CD14-positive monocyte (primary cell): ENCODE measurements at places on chromosomes 4 and X. TPM values are rescaled to one million over a fixed set of nuclear protein-coding genes. Genes with fewer than 3 reads are reported as not detected.
A peak's percentile ranks its signal among the peaks of the same experiment; 100 is the strongest.

GRCh38 chr4:139153411-139154133, 23.4 kb downstream of the ELF2 start:
- no peaks in the 10 kb centered on the region for H3K4me1 ChIP-seq
- no peak for DNase-seq
- H3K4me3 ChIP-seq: no peak overlapping the region
- H3K27ac ChIP-seq: no peak overlapping the region

- H3K27me3 ChIP-seq: no peaks in the 10 kb centered on the region
- H3K27ac ChIP-seq: no peak overlapping the region
- DNase-seq: no peak
These were observed 201.0 kb downstream of the MAB21L2 start for GRCh38 chr4:150782921-150783320.

DNA sequence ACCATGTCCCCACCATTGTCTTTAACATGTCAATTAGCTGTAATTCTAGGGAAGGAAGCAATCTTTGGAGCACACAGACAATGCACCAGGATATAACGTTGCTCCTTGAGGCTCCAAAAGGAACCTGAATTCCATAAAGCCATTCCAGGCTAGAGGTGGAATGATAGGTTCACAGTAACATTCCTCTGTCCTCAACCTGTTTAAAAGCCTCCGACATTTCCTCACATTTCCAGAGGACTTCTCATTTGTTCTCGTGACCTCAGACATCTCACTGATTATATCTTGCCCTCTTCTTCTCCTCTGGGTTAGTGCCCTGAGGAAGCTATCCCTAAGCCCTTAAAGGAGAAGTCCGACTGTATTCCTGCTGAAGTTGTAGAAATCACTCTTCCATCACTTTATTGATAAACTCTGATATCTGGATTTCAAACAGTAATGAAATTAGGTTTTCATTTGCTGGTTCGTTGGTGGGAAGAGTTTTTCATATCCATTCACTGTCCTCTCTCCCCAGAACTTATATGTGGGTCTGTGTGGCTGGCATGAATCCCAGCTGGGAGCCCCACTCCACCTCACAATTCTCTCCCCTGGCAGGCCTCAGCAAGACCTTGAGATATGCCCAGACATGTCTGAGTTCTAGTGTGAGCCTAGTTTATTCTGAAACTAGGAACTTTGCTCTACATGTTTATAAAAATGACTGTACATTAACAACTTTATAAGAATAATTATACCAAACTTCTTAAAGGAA, 44.2 kb upstream of the PRSS12 start:
- H3K27ac ChIP-seq: no peak overlapping the region
- DNase-seq: no peak
- H3K36me3 ChIP-seq: no peaks in the 10 kb centered on the region
- H3K4me1 ChIP-seq: no peaks in the 10 kb centered on the region
- no peak overlapping the region for H3K4me3 ChIP-seq

GRCh38 chr4:162274354-162274753, 110.6 kb upstream of the FSTL5 start:
- peak; percentile 41 for DNase-seq
- no peaks in the 10 kb centered on the region for H3K4me1 ChIP-seq
- no peaks in the 10 kb centered on the region for H3K36me3 ChIP-seq
- no peaks in the 10 kb centered on the region for H3K27me3 ChIP-seq
- no peak overlapping the region for H3K27ac ChIP-seq

DNA sequence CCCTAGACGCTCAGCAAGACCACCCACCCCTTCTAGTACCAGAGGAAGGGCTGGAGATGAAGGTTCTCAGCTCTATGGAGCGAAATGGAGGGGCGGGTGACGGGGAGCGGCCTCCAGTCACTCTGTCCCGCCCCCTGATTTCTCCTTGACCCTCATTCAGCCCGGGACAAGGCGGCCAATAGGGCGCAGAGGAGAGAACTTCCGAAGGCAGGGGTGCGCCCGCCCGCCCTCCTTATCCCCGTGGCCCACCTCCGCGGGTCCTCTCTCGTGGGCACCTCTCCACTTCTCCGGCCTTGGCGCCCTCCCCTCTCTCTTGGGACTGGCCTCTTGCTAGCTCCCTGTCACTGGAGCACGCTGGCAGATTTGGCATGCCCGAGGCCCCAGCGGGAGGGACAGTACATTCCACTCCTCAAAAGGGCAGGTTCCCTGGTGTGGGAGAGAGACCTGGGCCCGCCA, 1.1 kb upstream of the SEPTIN6 start:
- H3K4me1 ChIP-seq: peaks cover 27% of the 10 kb centered on the region
- H3K4me3 ChIP-seq: peak overlapping the region; percentile 88
- no peak for DNase-seq
- no peaks in the 10 kb centered on the region for H3K36me3 ChIP-seq

DNA sequence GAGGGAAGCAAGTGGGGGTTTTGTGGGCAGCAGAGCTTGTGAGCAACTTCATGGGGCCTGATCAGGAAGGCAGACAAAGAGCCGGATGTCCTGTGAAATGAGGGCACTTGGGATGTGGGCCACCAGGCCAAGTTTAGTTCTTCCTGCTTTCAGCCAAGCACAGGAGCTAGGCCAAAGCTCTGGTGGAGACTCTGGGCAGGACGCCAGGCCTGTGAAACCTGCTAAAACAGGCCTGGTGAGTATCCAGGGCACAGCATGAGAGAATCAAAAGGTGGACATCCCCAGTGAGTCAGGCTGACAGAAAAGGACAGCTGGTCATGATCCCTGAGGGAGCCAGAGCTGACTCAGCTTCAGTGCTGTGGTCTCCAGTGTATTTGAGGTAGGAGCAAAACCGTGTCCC, 95.7 kb downstream of the NPNT start:
- no peaks in the 10 kb centered on the region for H3K27me3 ChIP-seq
- no peaks in the 10 kb centered on the region for H3K4me1 ChIP-seq
- no peak overlapping the region for H3K4me3 ChIP-seq
- H3K36me3 ChIP-seq: no peaks in the 10 kb centered on the region

DNA sequence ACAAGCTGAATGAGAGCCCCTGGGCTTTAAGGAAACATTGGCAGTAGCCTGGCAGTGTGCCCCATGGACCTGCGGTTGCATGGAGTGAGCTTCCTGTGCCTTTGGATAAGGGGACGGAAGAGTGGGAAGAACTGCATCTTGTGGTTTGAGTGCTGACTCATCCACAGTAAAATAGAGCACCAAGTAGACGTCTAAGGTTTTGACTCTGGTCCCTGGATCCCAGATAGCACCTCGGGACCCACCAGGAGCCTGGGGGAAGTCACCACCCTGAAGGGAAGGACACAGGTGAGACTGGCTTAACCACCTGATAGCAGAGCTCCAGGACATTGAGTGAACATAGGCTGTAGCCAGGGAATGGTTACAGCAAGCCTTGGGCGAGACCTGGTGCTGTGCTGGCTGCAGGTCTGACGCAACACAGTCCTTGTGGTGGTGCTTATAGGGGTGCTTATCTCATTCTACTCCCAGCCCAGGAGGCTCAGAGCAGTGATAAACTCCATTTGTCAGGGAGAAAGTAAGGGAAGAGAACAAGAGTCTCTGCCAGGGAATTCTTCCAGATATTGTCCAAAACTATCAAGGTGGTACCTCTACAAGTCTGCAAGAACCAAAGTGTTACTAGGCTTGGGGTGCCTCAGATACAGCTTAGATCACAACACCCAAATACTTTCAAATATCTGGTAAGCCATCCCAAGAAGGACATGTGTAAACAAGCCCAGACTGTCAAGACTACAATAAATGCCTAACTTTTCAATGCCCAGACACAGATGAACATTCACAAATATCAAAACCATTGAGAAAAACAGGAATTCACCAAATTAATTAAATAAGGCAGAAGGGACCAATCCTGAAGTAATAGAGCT, 123.6 kb upstream of the TET2 start:
- H3K27me3 ChIP-seq: no peaks in the 10 kb centered on the region
- peaks cover 14% of the 10 kb centered on the region for H3K4me1 ChIP-seq
- H3K36me3 ChIP-seq: no peaks in the 10 kb centered on the region
- H3K4me3 ChIP-seq: peak overlapping the region; percentile 40
- peak; percentile 7 for DNase-seq

DNA sequence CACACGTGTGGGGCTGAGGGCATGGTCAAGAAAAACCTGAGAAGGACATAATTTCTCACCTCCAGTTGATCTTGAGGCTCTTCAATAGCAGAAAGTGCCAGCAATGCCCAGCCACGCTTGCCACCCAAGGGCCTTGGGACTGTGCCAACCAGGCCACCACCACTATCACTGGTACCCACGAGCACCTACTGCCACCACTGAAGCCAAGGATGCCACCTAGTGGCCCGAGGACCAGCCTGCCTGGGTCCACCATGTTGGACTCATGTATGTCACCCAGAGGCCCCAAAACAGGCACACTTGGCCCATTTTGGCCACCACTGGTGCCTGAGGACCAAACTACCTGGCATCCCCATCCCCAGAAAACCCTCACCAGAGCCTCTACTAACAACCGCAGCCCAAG, 191.8 kb downstream of the ADAM29 start:
- H3K4me3 ChIP-seq: no peak overlapping the region
- no peaks in the 10 kb centered on the region for H3K36me3 ChIP-seq
- no peaks in the 10 kb centered on the region for H3K4me1 ChIP-seq
- no peak for DNase-seq

DNA sequence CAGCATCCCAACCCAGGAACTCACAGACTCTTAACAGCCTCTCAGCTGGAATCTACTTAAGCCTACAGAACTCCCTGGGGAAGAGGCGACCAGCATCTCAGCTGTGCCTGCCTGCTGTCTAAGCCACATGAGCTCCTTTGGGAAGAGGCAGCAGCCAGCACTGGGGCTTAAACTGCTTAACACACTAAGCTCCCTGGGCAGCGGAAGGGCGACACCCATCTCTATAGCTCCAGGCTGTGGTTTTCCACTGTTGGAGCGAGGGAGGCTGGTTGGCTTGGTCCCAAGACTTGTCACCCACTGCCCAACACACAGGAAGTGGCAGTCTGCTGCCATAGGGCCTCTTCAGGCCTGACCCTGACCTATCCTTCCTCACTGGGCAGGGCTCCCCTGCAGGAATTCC, 1544.1 kb upstream of the ADGRL3 start:
- H3K4me3 ChIP-seq: no peak overlapping the region
- no peak overlapping the region for H3K27ac ChIP-seq

GRCh38 chrX:107374132-107374531, 75.3 kb upstream of the FRMPD3 start:
- H3K36me3 ChIP-seq: no peaks in the 10 kb centered on the region
- no peaks in the 10 kb centered on the region for H3K27me3 ChIP-seq
- H3K4me1 ChIP-seq: no peaks in the 10 kb centered on the region
- no peak overlapping the region for H3K27ac ChIP-seq

- H3K4me3 ChIP-seq: no peak overlapping the region
- H3K36me3 ChIP-seq: no peaks in the 10 kb centered on the region
- no peaks in the 10 kb centered on the region for H3K4me1 ChIP-seq
- H3K27ac ChIP-seq: no peak overlapping the region
- H3K27me3 ChIP-seq: no peaks in the 10 kb centered on the region
- DNase-seq: no peak
These were observed 180.8 kb downstream of the VEGFC start for GRCh38 chr4:176611951-176612350.

DNA sequence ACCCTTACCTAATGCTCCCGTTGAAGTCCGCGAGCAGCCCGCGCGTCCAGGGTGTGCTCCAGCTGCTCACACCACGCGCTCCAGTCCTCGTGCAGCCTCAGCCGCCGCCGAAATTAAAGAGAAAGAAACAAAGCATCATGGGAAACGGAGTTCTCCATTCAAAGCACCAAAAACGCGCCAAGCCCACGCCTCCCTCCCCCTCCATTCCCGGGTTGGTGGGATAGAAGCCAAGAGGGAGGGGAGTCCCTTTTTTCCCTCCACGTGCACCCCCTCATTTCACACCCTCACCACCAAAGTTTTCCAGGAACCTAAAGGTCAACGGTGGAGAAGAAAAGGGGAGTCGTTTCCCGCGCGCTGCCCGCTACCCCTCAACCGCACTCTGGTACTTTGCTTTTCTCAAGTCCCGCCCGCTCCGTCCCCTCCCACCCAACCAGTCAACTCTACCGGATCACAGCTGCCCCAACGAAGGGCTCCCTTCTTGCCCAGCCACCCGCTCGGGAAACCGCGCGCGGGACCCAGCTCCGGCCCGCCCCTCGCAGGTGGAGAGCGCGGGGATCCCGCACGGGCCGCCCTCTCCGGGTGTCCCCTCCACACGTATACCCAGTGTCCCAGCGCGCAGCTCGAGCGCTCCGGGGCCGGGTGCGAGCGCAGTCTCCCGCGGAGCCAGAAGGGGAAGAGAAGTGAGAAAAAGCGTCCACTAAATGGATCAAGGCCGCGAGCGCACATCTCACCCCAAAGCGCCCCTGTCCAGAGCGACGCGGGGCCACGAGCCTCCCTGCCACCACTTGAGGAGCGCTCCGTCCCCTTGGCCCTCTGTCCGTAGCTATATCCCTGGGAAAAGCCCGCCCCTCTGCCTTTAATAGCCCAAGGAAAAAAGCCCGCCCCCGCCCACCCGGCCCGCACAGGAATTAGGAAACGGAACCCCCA, 65.1 kb upstream of the CCDC160 start:
- H3K27ac ChIP-seq: no peak overlapping the region
- H3K27me3 ChIP-seq: peaks cover 8% of the 10 kb centered on the region
- peaks cover 9% of the 10 kb centered on the region for H3K4me1 ChIP-seq
- peak overlapping the region; percentile 81 for H3K4me3 ChIP-seq

- H3K4me1 ChIP-seq: no peaks in the 10 kb centered on the region
- no peak for DNase-seq
- no peaks in the 10 kb centered on the region for H3K36me3 ChIP-seq
These were observed 97.9 kb downstream of the MAB21L2 start for GRCh38 chr4:150679765-150680343.

GRCh38 chr4:147747787-147748454, 16.0 kb downstream of the ARHGAP10 start:
- no peak overlapping the region for H3K27ac ChIP-seq
- H3K4me3 ChIP-seq: no peak overlapping the region
- H3K27me3 ChIP-seq: no peaks in the 10 kb centered on the region
- no peaks in the 10 kb centered on the region for H3K36me3 ChIP-seq
- no peak for DNase-seq

- H3K4me1 ChIP-seq: no peaks in the 10 kb centered on the region
- H3K27me3 ChIP-seq: no peaks in the 10 kb centered on the region
- H3K36me3 ChIP-seq: peaks cover 42% of the 10 kb centered on the region
- H3K4me3 ChIP-seq: no peak overlapping the region
- DNase-seq: no peak
- no peak overlapping the region for H3K27ac ChIP-seq
These were observed 104.4 kb upstream of the CBR4 start for GRCh38 chr4:169114341-169114974.

DNA sequence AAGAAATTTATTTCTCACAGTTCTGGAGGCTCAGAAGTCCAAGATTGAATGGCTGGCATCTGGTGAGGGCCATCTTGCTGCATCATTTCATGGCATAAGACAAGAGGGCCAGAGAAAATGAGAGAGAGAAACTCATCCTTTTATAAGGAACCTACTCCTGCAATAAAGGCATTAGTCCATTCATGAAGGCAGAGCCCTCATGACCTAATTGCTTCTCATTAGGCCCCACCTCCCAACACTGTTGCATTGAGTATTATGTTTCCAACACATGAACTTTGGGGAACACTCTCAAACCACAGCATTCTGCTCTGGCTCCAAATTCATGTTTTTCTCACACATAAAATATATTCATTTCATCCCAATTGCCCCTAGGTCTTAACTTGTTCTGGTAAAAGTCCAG, 14.2 kb downstream of the RNF175 start:
- DNase-seq: no peak
- no peaks in the 10 kb centered on the region for H3K27me3 ChIP-seq
- no peak overlapping the region for H3K27ac ChIP-seq
- H3K4me1 ChIP-seq: peaks cover 76% of the 10 kb centered on the region

- no peak for DNase-seq
- H3K4me1 ChIP-seq: no peaks in the 10 kb centered on the region
- H3K27me3 ChIP-seq: no peaks in the 10 kb centered on the region
- H3K4me3 ChIP-seq: no peak overlapping the region
- H3K36me3 ChIP-seq: no peaks in the 10 kb centered on the region
These were observed 33.7 kb downstream of the ADAD1 start for GRCh38 chr4:122412547-122412946.

The TMPRSS11D gene
- polyA plus RNA-seq: not detected

The PAK3 gene
- not detected for polyA plus RNA-seq

The SYNPO2 gene
- not detected for polyA plus RNA-seq

The CYTL1 gene
- polyA plus RNA-seq: 0.56 TPM

The PAGE2B gene
- not detected in 2 replicates for polyA plus RNA-seq

The MAEA gene
- polyA plus RNA-seq: 34.3 TPM

The GRIA2 gene
- polyA plus RNA-seq: not detected in 2 replicates
